ENCODE measurements at places on chromosomes 2 and 18. TPM values are rescaled to one million over a fixed set of nuclear protein-coding genes. Genes with fewer than 3 reads are reported as not detected.

The INHA gene
- polyA plus RNA-seq: 0.97 TPM

DNA sequence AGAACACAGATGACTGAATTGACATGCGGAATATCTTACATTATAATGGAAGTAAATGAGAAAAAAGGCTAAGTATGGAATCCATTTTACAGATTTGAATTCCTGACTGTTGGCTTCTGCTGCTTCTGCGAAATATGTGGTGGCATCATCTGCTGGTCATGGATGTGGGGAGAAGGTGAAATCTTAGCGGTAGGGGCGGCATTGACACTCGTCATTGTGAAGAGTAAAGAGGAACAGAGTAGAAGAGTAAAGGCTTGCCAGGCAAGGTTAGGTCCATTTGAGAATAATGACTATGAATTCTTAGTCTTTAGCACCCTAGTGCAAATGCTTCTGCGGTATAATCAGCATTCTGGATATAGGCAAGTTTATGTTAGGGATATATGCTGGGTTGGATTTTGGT, 32.4 kb downstream of the ACTR3 start:
- DNase-seq: no peak

The CCDC148 gene
- 0.26 TPM for polyA plus RNA-seq

The STEAP3 gene
- 25.5 TPM for polyA plus RNA-seq

GRCh38 chr18:3319894-3320454, 58.0 kb downstream of the MYL12B start:
- DNase-seq: no peak

DNA sequence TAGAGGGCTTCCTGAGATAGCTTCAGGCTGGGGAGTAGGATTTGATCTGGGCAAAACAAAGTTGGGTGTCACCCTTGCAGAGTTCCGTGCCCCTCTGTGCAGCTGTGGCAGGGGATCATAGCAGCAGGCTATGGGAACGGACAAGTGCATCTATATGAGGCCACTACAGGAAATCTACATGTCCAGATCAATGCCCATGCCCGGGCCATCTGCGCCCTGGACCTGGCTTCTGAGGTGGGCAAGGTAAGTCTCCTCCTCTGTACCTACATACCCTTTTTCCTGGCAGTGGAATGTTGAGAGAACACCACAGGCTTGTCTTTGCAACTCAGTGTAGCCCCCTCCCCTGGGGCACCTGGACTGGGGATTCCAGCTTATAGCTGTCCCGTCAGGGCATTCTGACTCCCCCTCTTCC, 3.5 kb downstream of the WDR54 start:
- DNase-seq: no peak

The SNTG2 gene
- polyA plus RNA-seq: not detected

DNA sequence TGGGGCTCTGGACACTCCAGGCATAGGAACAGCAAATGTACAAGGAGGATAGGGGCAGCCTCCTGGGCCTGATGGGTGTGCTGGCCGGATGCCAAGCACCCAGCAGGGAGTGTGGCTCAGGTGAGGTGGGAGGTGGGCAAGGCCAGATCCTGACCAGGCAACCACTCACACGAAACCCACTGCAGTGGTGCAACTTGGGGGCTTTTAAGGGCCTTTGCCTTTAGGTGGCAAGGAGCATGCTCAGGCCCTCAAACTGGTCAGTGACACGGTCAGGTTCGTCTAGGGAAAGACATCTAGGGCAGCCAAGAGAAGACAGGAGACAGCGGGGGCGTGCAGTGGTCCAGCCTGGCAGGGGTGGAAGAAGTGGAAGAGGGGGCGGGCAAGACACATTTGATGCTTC, 18.4 kb upstream of the TEX51 start:
- DNase-seq: no peak

DNA sequence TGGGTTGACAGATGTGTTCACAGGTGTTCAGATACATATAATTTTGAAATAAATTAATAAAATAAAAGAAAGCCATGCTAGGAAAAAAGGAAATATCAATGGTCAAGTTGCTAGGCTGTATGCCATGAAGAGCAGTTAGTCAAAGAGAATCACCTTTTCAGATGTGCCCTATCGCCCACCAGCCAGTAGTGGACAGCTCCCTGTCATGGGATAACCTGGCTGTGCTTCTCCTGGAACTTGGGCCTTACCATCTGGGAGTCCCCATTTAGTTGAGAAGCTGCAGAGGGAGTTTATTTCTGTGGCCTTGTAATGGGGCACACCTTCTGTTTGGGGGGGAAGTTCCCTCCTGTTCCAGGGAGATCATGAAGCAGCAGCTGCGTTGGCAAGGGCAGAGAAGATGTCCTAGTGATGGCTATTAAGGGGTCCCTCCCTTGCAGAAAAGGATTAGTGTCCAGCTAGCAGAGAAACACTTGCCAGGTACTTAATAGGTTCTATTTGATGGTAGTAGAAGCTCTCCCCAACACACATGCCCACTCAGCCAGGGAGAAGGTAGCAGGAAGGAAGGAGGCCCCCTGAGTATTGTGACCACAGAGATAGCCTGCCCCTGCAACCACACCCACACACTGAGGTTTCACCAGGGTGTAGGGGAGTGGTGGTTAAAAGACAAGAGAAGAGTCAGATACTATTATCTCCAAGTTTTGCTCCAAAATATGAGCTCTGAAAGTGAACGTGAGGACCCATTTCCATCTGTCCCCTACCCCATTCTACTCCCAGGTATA, 117.7 kb downstream of the B3GNT2 start:
- DNase-seq: no peak

DNA sequence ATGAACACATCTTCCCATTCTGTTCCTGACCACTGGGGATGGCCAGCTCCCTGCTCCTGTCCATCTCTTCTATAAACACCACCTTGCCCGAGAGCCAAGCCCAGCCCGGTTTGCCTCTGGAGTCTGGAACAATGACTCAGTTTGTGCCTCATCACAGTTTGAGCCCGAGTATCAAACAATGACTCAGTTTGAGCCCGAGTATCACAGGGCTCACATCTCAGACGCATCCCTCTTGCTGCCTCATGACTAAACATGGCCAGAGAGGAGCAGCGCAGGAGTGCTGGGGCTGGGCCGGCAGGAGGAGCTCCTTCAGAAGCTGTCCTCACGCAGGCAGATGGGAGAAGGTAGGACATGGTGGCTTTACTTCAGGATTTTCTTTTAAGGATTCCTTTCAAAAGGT, 68.7 kb downstream of the PXDN start:
- DNase-seq: no peak

GRCh38 chr2:109375131-109375561, 238.6 kb downstream of the SEPTIN10 start:
- no peak for DNase-seq

- no peak for DNase-seq
These were observed 46.5 kb downstream of the NCK2 start for GRCh38 chr2:105791229-105791628.

GRCh38 chr2:9538000-9538507, 17.6 kb downstream of the ADAM17 start:
- peak; percentile 26 for DNase-seq

The C2orf72 gene
- polyA plus RNA-seq: 0.31 TPM

The CHRNG gene
- 167 TPM for polyA plus RNA-seq

DNA sequence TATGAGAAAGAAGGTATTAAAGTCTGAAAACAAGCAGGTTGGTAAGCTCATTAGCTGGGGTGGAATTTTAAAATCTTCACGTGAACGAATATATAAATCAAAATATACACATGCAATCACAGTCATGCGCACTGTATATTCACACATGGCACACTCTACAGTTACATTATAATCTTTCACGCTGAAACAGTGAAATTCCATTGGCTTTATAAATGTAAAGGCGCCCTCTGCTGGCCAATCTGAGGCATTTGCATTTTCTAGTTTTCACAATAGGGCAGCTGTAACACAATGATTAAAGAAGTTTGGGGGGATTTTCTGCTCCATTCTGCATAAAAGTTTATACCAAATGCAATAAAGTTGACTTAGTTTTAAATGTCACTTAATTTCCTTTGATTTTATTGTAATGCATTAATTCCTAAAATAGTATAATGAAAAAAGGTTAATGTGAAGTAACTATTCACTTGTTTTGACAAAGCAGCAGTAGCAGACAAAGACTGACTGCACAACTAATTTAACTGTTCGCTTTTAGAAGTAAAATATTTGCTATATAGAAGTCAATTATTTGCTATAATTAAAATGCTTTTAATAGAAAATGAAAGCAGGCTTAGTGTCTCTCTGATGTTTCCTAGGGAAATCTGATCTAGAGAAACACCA, 17.2 kb downstream of the IFIH1 start:
- peak; percentile 63 for DNase-seq

GRCh38 chr2:113080134-113080533, 12.4 kb downstream of the IL1F10 start:
- DNase-seq: peak; percentile 11

DNA sequence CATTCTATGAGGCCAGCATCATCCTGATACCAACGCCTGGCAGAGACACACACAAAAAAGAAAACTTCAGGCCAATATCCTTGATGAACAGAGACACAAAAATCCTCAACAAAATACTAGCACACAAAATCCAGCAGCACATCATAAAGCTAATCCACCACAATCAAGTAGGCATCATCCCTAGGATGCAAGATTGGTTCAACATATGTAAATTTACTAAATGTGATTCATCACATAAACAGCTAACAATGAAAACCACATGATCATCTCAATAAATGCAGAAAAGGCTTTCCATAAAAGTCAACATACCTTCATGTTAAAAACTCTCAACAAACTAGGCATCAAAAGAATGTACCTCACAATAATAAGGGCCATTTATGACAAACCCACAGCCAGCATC, 65.3 kb downstream of the WDPCP start:
- DNase-seq: no peak

- DNase-seq: no peak
These were observed 54.6 kb downstream of the ZFP36L2 start for GRCh38 chr2:43171789-43172188.

GRCh38 chr2:177245010-177245422, 19.5 kb downstream of the NFE2L2 start:
- DNase-seq: no peak

DNA sequence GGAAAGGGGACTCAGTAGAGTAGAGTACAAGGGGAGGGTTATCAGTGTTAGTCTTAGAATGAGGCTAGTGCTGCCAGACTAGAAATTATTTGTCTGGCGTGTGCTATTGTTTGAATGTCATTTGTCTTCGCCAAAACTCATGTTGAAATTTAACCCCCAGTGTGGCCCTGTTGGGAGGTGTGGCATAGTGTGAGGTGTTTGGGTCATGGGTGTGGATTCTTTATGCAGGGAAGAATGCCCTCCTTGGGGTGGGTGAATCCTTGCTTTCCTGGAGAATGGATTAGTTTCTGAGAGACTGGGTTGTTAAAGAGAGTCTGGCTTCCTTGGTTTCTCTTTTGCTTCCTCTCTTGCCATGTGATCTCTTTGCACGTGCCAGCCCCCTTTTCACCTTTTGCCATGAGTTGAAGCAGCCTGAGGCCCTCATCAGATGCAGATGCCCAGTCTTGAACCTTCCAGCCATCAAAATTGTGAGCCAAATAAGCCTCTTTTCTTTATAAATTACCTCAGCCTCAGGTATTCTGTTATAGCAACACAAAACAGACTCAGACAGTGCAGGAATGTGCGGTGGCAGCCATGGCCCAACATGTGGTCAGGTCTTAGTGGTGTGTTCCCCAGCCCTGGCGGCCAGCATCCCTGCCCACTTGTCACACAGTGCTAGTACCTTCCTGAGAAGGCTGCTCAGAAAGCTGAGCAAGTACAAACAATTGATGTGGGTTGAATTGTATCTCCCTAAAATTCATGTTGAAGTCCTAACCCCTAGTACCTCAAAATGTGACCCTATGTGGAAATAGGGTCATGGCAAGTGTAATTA, 48.4 kb upstream of the NAB1 start:
- DNase-seq: no peak

The B3GNT7 gene
- polyA plus RNA-seq: 0.68 TPM

GRCh38 chr2:209671020-209671680, 100.5 kb upstream of the UNC80 start:
- DNase-seq: no peak

GRCh38 chr2:61326423-61326822, 144.5 kb downstream of the USP34 start:
- no peak for DNase-seq

- no peak for DNase-seq
These were observed 840.4 kb downstream of the CPS1 start for GRCh38 chr2:211396815-211397214.

The HAUS1 gene
- 19.2 TPM for polyA plus RNA-seq

The DHRS9 gene
- 3.0 TPM for polyA plus RNA-seq

DNA sequence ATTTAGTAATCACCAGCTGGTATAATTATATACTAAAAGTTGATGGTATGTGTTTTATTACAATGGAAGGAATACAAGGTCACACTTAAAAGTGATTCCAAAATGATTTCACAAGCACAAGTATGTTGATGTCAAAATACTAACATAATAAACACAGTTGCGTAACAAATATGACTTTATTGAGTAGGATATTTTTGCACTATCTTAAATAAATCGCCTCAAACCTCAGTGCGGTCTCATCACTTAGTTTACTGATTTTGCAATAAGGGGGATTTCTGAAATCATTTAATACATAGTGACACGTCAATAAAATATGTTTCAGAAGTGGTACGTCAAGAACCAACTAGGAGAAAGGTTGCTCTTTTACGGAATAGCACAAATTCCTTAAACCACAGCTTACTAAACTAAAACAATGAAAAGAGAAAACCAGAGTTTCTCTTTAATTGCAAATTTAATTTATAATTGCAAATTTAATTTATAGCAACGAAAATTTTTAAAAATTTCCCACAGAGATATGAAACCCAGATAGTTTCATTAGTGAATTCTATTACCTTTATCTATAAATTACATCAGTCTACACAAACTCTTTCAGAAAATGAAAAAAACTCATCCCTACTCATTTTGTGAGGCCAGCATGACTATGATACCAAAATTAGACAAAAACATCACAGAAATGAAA, 304.0 kb upstream of the REG3G start:
- no peak for DNase-seq

GRCh38 chr2:176093145-176093897, 800 bp downstream of the HOXD13 start:
- no peak for DNase-seq

DNA sequence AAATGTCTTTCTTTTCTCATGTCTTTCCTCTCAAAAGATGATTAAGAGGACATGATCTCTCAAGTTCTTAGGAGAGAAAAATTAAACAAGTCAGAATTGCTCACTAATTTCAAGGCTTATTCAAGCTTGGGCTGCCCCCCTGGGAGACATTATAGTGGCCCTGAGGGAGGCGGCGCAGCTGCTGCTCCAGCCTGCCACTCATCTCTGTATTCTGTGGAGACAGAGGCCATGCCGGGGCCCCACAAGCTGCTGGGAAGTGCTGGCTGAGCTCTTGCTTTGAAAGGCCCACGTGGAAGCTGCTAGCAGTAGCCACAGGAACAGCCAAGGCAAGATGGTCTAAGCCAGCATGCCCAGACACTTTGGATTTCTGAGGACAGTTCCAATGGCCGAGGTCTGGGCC, 267.4 kb downstream of the LNPK start:
- no peak for DNase-seq

GRCh38 chr2:232871418-232871834, 1.4 kb downstream of the SNORC start:
- DNase-seq: no peak

- DNase-seq: peak; percentile 77
These were observed 58.9 kb upstream of the STON1 start for GRCh38 chr2:48471048-48471474.

- DNase-seq: no peak
These were observed 12.8 kb downstream of the SNED1 start for GRCh38 chr2:241011296-241011600.
